ENCODE measurements at places on chromosomes 3 and 15.

DNA sequence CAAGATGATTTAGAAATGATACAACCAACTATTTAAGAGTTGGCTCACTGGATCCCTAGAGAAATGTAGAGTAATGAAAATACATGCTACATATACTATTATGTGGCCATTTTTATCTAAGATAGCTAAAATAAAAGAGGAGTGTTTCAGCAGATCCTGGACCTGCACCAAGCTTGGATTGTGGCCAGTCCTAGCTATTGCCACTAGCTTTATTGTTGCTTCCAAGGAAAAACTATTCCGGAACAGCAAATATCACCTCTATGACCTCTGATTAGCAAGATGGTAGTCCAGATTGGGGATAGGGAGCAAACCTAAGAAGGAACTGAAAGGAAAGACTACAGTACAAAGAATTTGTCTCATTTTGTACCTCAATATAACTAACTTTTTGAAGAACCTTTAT lies 63.7 kb upstream of the NDN start:
- DNase-seq = no peak

GRCh38 chr15:62326460-62327011 lies 161.5 kb upstream of the C2CD4B start:
- DNase-seq = no peak

- no peak for DNase-seq
Measured at GRCh38 chr3:117074826-117075225, 365.2 kb downstream of the TUSC7 start.

GRCh38 chr3:156548041-156548687 lies 6.8 kb downstream of the SSR3 start:
- DNase-seq = no peak

DNA sequence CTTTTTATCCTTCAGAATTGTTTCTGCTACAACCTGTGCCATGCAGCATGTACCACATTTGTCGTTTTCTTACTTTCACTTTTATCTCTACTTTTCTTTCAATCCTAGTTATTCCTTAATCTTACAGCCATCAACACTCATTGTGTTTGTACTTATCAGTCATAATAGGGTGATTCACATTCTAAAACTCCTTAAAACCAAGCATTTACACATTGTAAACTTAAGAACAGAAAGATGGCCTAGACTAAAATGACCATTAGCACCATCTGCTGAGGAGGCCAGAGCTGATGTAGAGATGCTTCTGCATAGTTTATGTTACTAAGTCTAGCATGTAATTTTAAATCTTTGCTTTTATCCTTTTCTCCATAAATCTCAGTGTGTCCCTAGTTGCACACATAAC lies 25.5 kb downstream of the EIF2AK4 start:
- DNase-seq = no peak

DNA sequence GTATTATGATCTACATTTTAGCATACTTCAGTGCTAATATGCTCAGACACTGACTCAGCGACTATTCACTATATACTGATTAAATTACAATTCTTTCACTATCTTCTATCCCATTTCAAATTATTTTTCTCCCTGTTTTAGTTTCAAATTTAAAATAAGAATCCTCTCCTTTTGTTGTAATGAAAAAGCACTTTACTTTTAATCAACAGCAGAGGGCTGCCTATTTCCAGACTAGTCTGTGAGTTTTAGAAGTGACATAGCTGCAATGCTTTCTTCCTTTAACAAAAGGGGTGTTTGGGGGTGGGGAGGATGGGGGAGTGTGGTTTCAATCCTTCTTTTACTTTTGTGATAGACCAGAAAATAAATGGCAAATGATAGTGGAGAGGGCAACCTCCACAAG lies 2.4 kb downstream of the NEDD4 start:
- no peak for DNase-seq

DNA sequence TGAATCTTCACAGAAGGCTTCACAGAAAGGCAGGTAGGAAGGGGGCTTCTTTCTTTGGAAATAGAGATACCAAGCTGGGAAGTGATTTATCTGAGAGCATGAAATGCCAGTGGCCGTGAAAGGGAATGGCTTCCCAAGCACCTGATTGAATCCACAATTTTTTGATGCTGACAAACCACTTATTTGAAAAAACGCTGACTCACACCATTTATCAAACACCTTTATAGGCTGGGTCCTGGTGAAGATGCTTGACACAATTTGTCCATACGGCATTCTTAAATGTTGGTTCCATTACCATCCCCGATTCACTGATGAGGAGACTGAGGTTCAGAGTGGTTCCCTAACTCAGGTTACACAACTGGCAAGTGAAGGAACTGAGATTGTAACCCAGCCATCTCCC lies 64.1 kb upstream of the POMGNT2 start:
- no peak for DNase-seq

- no peak for DNase-seq
Measured at GRCh38 chr3:13582366-13583250, 33.7 kb downstream of the FBLN2 start.

GRCh38 chr3:37466660-37467359 lies 292.4 kb upstream of the LRRFIP2 start:
- peak; percentile 95 for DNase-seq

- DNase-seq = no peak
Measured at GRCh38 chr15:77067691-77068367, 3.1 kb downstream of the TSPAN3 start.
